ENCODE measurements at places on chromosomes 3 and 15.

DNA sequence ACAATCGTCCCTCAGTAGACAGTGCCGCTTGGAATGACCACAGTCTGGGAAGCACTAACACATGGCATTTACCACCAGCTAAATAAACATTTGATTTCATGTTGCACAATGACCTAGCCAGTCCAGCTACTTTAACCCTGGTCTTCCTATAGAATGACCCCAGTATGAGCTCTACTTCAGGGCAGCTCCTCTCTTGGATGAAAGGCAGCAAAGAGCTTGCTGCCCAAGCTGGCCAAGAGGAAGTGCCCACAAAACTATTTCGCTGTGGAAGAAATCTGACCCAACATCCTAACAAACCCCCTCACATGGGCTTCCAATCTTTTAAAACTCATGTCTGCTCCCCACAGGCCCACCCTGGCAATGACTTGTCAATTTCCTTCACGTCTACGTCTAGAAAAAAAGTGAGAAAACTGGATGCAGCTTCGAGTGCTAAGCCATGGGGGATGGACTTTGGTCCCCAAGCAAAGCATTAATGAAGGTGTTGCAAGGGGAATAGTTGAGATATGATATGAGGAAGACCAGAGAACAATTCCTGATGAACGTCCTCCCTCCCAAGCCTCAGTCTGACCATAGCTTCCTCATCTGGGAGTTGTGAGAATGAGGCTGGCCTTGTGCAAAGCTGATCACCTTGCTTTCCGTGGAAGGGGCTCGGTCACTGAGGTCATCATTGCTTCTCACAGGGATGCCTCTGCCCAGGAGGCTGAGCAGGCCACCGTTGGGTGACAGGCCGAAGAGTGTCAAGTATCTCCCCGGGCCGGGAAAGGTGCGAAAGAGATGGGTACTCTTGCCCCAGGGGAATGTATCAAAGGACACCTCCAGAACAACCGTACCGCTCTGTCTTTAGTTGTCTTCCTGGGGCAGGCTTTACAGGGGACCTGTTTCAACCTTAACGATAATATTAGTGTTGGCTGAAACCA is 964 bp downstream of the SLC25A20 start:
- DNase-seq: peak; percentile 36

DNA sequence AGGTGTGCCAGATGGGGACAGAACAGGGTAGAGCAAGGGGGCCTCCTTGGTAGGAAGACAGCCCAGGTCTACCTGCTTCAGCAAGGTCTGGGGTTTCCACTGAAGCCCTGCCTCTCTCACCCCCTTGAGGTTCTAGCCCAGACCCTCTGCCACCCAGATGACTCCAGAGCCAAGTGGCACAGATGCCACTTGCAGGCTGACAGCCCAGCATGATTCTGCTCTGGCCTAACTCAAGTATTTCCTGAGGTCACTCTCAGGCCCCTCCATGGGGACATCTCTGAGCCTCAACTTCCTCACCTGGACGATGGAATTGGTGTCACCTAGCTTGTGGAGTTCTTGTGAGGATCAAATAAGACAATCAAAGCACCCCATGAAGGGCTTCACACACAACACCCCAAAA is 23.9 kb downstream of the PLXNB1 start:
- no peak for DNase-seq

GRCh38 chr3:86788371-86788770 is 202.6 kb downstream of the VGLL3 start:
- no peak for DNase-seq

- DNase-seq: no peak
Measured at GRCh38 chr3:34619990-34620389, 821.6 kb downstream of the PDCD6IP start.

DNA sequence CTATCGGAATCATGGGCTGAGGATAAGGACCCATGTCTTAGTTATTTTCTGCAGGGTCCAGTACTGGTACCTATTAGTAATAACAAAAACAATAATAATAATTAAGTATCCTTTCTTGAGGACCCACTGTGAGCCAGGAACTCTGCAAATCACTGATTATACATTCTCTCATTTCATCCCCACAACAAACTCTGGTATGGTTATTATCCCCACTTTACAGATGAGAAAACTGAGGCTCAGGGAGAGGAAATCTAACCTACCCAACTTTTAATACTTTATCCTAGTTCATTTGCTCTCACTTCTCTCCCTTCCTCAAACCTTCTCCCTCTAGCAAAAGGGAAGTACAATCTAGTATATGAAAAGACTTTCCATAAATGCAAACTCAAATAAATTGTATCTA is 528.4 kb upstream of the PROK2 start:
- no peak for DNase-seq

DNA sequence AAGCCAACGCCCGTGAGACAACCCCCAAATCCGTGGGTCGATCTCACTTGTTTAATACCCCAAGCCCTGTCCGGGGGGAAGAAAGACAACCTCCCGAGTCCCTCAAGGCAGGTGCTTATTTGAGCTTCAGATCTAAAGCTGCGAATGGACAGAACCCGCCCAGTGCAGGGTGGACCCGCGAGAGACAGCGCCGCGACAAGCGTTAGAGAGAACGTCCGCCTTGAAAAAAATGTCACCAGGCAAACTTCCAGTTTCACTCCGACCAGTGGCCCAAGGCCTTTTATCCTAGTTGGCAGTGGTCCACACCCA is 740 bp upstream of the OXSR1 start:
- no peak for DNase-seq

DNA sequence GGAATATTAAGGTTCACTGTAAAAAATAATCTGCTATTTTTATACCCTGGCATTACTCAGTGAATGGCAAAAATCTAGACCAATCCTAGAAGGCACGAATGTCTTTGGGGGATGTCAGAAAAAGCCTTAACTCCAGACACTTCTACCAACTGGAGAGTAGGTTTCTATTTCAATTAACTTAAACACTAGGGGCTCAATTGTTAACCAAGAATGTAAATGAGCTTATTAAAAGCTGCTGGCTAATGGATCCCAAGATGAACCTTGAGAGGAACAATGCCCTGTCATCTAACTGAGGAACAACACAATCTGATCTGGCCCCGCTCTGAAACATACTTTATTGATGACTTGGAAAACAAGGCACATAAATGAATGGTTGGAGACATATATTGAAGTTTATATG is 701.4 kb downstream of the FHIT start:
- DNase-seq: no peak

GRCh38 chr3:64215103-64215502 is 10.2 kb downstream of the PRICKLE2 start:
- DNase-seq: no peak

DNA sequence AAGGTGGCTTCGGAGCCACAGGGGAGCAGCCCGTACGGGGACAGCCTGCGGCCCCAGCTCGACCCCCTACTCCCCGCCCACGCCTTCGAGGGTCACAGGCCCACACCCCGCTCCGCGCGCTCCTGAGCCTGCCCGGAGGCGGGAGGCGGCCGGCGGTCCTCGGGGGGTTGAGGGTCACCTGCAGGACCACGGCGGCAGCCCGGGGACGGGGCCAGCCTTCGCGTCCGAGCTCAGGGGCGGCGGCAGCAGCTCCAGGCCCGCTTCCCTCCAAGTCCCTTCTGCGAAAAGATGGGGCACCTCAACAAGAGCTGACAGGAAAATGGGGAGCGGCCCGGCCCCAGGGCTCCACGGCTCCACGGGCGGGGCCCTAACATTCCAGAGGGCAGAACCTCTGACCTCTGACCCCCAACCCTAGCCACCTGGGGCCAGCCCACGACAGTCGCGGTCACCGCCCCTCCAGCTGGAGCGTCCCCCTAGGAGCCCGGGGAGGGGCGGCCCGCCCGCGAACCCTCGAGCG is 428 bp downstream of the LYSMD4 start:
- peak; percentile 48 for DNase-seq

GRCh38 chr3:42157540-42158538 is 66.7 kb downstream of the TRAK1 start:
- DNase-seq: no peak

DNA sequence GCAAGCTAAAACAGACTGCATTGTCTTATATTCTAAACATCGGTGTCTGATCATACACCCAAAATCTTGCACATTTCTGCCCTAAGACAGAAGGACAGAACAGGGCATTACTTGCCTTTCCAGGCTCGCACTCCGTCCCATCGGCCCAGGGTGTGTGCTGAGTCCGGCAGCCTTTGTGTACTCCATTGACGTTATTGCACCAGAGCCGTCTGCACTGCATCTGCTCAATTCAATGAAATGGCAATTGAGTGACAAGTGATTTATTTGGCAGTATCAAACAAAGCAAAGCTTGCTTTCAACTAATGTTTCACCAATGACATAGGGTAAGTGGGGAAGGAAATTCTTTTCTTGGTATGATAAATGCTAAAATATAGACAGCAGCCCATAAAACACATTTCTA is 40.0 kb downstream of the ADAMTS9 start:
- no peak for DNase-seq

- DNase-seq: no peak
Measured at GRCh38 chr15:78660584-78660983, 19.6 kb upstream of the CHRNB4 start.

- no peak for DNase-seq
Measured at GRCh38 chr3:177603148-177603603, 405.9 kb upstream of the TBL1XR1 start.

- DNase-seq: peak; percentile 47
Measured at GRCh38 chr3:11498646-11499045, 145.1 kb downstream of the VGLL4 start.

- DNase-seq: no peak
Measured at GRCh38 chr15:68275165-68275746, 2.3 kb upstream of the FEM1B start.

DNA sequence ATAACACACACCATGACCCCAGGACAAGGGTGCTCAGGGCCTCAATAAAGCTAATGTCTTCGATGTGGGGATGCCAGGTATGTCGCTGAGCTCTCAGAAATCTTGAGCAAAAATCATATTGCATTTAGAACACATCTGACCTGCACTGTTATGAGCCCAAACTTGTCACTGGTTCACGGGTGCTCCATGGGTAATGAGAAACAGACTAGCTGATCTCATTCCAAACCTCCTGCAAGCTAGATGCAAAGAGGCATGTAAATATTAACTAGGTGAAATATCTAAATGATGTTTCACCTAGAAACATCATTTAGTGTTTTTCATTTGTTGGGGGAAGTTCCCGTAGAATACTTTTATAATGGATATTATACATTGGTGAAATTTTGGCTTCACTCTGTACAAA is 549.4 kb downstream of the OCA2 start:
- no peak for DNase-seq

DNA sequence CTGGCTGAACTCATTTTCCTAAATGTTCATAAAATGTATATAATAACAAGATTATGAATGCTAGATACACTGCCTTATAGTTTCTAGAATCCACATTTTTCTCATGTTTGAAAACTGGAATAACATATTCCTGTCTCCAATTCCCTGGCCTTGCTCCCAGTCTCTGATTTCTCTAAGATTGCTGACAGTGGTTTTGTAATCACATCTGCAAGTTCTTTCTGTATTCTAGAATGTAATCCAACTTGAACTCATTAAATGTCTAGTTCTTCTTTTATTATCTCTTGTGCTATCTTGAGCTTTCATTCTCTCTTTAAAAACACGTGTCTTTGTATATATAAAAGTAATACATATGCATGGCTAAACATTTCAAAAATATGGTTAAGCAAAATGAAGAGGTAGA is 215.2 kb upstream of the ADAMTS9 start:
- no peak for DNase-seq

- DNase-seq: no peak
Measured at GRCh38 chr3:176911579-176911978, 285.7 kb downstream of the TBL1XR1 start.

DNA sequence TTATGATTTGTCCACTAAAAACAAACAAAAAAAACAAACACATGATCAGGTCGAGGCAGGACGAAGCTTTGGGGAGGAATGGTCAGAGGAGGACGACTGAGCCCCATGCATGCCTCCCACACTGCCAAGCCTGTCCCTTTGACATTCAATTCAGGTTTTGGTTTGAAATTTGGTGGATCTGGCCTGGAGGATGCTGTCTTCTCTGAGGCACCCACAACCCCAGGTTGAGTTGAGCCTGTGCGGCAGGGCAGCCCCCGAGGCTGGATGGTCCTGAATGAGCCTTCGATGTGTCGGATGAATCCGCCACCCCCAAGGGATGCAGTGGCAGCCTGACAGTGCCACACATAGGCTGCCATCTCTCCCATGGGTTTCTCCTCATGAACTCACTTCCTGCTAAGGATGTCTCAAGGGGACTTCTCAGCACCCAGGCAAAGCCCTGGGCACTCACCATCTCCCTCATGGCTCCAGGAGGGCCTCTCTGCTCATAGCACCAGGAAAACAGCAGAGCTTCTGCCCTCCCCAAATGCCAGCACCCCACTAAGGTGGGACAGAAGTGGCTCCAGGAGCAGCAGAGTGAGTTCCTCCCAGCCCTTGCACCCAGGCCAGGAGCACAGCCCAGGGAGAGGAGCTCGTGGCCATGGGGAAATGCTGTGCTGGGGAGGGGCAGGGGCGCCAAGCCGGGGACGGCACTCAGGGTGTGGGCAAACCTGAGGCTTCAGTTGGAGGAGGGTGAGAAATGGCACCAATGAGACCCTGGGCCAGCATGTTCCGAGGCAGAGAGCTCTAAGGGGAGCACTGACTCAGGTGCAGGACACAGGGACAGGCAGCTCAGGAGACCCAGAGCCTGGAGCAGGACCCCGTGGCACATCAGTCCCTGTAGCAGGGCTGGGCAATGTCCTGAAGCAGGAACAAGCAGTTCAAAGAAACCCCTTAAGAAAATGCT is 18.5 kb downstream of the PRR23E start:
- DNase-seq: no peak

DNA sequence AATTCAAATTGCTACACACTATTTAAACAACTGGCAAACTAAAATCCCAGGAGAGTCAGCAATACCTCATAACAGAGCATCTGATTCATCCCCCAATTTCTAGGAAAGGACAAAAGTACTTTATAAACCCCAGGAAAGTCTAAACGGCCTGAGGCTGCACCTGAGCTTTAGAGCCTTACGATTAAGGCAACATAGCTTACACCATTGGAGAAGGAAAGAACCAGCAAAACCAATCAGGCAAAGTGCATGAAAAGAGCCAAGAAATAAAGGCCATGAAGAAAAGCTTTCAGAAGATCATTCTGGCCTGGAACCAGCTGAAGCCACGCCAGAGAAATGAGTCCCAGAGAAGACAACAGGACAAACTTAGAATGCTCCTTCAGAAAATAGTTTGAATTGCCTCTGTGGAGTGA is 48.1 kb downstream of the PTPN9 start:
- peak; percentile 28 for DNase-seq

- DNase-seq: no peak
Measured at GRCh38 chr3:187943677-187944389, 198.6 kb upstream of the BCL6 start.

DNA sequence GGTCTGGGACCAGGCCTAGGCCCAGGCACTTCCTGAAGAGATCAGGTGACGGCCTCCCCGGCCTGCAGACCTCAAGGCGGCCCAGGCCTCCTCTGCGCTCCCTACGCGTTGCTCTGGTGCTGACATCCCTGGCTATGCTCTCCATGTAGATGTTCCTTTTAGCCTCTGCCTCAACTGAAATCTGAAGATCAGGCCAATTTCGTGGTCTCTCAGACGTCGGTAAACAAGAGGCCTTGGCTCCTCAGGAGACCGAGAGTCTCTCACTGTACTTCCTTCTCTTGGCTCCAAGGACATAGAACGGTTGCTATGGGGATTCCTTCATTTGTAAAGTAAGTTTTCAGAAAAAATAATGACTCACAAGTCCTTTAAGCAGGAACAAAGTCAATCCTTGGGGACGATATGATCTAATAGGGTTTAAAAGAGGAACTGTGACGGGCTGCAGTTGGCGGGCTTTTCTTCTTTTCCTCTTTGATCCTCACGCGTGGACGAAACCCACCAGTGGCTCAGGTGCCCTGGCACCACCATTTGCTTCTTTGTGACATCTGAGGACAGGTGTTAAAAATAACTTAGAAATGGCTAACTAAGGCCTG is 55.6 kb upstream of the CGNL1 start:
- no peak for DNase-seq
